NCI-H446 (cell line): ENCODE measurements at places on chromosomes 2 and 18.

DNA sequence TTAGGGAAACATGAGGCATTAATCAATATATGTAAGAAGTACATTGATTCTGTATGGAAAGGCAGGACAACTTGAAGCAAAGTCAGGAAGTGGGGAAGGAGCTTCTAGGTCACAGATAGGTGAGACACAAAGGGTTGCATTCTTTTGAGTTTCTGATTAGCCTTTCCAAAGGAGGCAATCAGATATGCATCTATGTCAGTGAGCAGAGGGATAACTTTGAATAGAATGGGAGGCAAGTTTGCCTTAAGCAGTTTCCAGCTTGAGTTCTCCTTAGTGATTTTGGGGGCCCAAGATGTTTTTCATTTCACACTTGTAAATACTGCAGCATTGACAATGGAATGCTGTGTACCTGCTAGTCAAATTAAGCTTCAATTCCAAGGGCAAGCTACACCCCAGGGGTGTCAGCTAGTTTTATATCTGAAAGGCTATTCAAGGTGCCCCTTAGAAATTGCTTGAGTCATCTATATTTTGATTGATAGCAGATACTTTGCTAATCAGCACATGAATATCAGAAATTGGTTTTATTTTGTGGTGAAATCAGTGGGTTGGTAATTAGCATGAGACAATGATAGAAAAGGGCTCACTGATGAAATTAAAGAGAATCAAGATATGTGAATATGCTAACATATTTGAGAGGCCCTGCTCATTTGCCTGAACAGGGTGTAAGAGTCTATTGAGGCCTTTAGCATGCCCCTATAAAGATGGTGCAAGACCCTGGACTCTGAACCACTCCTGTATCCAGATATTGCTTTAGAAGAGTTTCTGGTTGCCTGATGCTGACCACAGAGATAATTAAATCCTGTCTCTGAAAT lies 131.5 kb downstream of the TMEM17 start:
- no peak for DNase-seq

- no peak for DNase-seq
Observed at GRCh38 chr18:22741318-22741717, 191.8 kb upstream of the RBBP8 start.

- no peak for DNase-seq
Observed at GRCh38 chr2:137776697-137777096, 187.6 kb upstream of the HNMT start.

DNA sequence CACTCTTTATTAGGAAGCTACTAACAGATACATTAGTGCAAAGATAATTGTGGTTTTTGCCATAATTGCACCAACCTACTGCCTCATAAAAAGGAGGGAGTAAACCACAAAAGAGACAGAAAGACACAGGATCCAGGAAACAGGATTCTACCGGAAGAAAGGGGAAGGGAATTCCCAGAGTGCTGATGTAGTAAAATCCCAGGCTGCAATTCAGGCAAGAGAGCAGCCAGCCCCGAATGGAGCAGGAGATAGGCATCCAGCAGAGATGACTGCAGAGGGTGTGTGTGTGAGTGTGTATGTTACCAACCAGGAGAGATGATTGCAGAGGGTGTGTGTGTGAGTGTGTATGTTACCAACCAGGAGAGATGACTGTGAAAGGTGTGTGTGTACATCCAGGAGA lies 84.4 kb downstream of the KCNS3 start:
- no peak for DNase-seq

DNA sequence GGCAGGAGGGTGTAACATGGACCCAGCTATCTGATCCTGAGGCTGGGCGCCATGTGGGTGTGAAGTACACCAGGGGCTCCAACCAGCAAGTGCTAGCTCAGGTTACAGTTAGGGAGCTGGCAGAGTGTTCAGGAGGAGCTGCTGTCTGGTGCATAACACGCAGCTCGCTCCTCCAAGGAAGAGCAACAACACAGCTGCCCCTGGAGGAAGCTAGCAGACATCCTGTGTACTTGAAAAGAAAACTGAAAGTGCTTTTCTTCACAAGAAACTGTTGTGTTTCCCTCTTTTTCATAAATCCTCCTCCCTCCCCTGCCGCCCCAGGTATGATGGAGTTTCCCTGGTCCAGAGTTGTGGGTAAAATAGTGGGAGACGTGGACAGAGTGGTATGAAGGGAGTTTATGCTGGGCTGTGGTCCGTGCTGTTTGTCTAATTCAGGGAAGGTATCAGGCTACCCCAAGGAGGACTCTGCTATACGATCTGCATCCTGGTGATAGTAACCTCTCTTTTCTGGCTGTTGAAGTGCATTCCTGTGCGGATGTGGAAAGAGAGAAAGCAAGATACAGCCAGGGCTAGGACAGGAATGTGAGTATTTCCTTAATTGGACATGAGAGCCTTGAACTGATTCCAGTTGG lies 6.1 kb upstream of the LBH start:
- DNase-seq = no peak

DNA sequence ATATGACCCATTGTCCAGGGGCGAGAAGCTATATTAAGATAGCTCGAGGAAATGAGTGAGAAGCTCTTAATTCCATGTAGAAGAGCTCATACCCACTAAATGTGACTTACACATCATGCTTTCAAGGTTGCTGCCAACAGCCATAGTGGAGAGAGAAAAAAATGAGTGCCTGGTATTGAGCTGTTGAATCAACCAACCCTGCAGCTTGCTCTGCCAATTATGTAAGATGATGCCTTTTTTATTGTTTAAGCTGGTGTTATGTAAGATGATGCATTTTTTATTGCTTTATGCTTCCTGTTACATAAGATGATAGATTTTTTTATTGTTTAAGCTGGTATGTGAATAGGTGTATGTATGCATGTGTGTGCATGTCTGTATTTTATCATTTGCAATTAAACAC lies 228.2 kb downstream of the CCDC178 start:
- no peak for DNase-seq

- no peak for DNase-seq
Observed at GRCh38 chr2:7007846-7008741, 90.9 kb downstream of the RNF144A start.

DNA sequence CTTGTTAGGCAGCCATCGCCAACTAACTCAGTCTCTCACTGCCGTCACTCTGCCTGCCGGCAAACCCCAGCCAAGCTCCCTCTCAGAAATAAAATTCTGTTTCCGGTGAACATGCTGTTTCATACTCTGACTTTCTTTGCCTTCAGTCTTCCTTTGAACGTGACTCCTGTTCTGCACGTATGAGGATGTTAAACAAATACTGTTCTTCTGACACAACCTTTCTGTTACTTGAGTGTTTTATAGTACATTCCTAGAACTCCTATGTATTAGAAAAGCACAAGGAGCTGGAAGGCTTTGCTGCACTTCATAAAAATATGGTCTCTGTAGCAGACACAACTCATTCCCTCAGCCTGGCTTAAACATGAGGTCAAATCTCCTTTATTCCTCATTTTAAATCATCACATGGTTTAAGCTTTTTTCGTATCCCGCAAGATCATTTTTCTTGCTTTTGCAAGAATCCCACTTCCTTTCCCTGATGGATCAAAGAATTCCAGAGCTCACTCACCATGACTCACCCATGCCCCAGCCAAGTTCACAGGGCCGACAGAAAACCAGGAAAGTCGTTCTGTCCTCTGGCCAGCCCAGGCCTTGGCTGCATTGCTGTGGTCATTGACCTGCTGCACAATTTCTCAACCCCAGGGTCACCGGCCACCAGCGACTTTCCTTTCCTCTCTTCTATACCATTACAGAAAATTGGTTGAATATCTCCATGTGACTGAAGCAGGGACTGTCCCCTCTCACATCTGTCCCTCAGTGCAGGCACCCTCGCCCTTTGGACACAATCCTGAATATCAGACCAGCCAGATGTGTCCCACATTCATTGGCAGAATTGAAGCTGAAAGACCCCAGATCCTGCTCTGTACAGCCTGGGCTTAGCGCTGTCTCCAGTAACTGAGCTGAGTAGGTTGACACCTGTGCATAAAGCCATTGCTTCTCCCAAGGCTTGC lies 183.1 kb upstream of the ARL4C start:
- no peak for DNase-seq

DNA sequence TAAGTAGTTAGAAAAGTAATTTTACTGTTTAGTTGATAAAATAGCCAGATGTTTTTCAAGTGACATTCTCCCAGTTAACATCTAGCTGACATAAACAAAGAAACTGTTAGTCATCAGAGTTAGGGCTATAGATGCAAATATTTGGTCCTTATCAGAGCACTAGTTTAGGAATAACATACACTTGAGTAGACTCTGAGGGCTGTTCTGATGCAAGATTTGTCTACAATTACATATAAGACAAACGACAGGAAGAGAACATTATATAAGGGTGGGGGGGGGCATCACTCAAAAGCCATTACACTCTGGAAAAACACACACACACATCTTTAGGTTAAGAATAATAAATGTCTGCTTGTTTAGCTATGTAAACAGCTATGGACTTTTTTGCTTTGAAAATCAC lies 554.4 kb upstream of the LRRTM1 start:
- DNase-seq = no peak

DNA sequence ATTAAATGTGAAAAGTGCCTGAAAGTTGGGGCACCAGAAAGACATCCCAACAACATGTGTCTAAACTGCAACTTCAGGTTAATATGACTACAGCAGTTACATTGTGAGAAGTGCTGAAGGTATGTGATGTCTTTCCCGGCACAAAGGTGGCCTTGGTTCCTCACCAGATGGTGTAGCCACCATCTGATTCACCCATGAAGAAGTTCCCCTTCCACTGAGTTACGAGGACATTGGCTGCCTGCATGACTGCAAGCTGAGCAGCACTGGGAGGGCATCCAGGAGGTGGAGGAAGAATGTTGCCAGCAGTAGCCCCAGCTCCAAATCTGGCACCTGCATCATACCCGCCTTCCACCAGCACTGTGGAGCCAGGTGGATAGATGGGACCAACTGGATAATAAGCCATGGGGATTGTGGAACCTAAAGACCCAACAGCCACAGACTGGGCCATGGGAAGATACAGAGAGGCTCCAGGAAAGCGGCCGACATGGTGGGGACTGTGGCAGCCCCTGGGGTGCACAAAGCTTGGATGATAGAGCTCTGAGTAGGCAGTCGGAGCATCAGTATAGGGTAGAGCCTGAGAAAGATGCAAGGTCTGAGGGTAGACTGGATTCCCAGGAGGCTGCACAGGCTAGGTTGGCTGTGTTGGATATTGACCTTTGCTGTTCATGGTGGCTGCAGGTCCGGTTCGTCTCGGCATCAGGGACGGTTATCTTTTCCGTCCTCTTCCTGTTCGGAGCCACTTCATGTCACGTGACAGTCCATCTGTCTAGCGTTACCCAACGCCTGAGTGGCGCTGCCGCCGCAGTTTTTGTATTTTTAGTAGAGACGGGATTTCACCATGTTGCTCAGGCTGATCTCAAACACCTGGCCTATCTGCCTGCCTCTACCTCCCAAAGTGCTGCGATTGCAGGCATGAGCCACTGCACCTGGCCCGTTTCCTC lies 36.9 kb downstream of the SUMO1 start:
- no peak for DNase-seq

GRCh38 chr2:10844097-10844496 lies 31.5 kb upstream of the PDIA6 start:
- DNase-seq = no peak

GRCh38 chr2:169782513-169782912 lies 16.2 kb upstream of the SSB start:
- DNase-seq = no peak
